LHCN-M2 (cell line): ENCODE measurements at places on chromosomes 12 and 14.
A peak's percentile ranks its signal among the peaks of the same experiment; 100 is the strongest.

DNA sequence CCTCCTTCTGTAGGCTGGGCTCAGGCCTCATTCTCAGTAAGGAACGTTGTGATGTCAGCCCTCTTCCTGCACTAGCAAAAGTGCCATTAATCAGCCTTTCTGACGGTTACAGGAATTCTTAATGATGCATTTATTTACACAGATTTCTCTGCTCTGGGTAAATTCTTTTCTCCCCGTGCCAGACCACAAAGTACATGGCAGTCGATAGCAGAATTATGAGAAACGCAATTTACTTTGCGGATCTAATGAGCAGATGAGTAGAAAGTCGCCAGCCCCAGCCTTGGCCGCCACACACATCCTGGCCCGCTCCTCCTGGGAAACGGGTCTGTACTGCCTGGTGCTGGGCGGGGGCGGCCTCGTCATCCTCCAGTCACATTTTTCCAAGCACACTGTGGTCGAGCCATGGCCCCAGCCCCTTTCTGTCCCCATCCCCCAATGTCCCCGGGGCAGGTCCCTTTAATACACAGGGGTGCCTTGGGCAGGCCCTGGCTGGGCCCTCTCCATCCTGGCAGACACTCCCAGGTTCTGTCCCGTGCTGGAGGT, 25.9 kb downstream of the NOC4L start:
- no peak for DNase-seq

DNA sequence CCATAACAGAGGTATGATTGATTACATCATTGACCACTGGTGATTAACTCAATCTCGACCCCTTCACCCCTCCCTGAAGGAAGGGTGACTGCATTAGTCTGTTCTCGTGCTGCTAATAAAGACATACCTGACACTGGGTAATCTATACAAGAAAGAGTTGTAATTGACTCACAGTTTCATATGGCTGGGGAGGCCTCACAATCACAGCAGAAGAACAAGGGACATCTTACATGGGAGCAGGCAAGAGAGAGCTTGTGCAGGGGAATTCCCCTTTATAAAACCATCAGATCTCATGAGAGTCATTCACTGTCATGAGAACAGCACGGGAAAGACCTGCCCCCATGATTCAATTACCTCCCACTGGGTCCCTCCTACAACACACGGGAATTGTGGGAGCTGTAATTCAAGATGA, 55.9 kb upstream of the TMCC3 start:
- no peak for DNase-seq

GRCh38 chr14:61280526-61281185, 482 bp downstream of the TMEM30B start:
- peak; percentile 29 for DNase-seq

DNA sequence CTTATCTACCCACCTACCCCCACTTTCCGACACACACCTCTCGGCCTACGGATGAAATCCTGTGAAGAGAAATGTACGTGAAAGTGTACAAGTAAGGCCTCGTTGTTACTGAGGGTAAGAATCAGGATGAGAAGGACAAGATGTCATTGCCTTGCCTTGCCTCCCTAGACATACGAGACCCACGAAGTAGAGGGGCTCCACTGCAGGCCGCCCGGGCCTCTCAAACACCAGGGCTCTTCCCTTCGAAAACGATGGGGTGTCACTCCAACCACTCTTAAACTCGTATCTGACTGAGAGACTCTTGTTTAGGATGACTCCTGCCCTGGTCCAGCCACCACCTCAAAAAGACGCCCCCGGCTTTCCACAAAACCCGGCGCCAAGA, 498 bp downstream of the RACGAP1 start:
- no peak for DNase-seq

DNA sequence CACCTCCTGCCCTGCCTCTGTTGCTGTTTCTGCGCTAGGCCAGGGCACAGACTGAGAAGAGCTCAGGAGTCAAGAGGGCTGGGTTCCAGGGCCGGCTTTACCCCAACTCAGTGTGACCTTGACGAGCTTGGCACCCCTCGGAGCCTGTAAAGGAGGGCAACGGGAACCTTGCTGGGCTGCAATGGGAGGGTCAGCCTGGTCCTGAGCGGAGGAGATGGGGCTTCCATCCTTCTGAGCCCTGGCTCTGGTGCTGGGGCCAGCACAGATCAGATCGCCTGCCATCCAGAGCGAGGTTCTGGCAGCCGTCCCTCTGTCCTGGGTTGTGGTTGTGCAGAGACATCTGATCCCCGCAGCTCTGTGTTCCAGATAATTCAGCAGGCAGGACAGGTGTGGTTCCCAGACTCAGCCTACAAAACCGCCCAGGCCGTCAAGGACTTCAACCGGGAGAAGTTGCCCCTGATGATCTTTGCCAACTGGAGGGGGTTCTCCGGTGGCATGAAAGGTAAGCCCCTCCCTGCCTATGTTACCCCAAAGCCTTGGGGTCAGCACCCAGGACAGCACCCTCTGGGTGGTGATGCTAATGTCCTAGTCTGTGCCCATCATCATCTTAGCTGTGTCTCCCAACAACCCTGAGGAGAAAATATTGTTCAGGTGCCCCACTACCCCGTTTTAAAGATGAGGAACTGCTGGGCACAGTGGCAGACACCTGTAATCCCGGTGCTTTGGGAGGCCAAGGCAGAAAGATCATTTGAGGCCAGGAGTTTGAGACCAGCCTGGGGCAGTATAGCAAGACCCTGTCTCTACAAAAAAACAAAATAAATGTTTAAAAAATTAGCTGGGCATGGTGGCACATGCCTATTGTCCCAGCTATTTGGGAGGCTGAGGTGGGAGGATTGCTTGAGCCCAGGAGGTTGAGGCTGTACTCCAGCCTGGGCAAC, 50.2 kb downstream of the FOXN4 start:
- no peak for DNase-seq

GRCh38 chr12:50051101-50051806, 6.1 kb upstream of the ASIC1 start:
- DNase-seq: no peak

GRCh38 chr14:47276931-47277330, 398.5 kb downstream of the MDGA2 start:
- no peak for DNase-seq

DNA sequence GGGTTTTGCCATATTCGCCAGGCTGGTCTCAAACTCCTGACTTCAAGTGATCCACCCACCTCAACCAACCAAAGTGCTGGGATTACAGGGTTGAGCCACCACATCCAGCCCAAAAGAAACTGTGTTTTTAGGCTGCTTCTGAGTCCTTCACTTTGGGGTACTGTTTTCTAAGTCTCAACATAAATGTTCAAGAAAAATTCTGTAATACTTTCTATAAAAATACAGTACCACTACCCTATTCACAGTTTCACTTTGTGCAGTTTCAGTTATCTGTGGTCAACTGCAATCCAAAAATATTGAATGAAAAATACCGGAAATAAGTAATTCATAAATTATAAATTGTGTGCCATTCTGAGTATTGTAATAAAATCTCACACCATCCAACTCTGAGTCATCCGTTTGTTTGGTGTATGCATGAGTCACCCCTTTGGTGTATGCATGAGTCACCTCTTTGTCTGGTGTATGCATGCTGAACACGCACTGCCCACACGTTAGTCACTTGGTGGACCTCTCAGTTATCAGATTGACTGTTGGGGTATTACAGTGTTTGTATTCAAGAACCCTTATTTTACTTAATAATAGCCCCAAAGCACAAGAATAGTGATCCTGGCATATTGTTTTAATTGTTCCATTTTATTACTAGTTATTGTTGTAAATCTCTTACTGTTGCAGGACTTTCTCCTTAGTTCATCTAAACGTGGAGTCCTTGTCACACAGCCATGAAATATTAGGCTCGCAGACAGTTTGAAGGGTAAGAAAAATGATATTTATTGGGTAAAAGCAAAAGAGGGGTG, 190.2 kb downstream of the FSCB start:
- peak; percentile 76 for DNase-seq

GRCh38 chr12:1250641-1251040, 259.6 kb downstream of the ERC1 start:
- no peak for DNase-seq

DNA sequence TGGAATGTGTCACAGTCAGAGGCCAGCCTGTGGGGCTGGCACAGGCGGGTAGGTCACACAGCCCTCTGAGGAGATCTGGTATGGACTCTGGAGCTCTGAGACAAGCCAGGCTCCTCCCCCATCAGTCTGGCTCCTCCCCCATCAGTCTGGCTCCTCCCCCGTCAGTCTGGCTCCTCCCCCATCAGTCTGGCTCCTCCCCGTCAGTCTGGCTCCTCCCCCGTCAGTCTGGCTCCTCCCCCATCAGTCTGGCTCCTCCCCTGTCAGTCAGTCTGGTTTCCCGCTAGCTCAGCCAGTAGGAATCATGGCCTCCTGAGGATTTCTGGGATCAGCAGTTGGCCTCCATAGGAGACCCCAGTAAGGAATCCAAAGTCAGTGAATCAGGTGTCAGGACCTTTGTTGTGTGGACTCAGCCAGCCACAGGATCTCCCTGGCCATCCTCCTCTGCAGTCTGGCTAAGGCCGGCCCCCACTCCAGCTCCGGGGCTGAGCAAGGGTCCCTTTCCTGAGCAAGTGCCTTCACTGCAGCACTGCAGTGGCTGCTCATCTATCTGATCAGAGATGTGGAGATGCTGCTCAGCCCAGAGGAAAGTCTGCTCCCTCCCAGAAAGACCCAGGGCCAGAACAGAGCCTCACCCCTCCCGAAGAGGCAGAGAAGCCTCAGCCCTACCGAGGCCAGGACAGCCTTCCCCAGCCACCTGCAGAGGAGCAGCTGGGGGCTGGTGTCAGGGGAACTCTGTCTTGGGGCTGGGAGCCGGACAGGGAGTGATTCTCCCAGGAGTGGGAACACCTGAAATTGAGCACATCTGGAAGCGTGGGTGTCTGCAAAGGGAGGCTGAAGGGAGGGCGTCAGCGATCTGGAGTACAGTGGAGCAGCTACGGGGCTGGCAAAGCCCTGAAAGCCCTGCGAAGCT, 35.7 kb downstream of the IQSEC3 start:
- no peak for DNase-seq

DNA sequence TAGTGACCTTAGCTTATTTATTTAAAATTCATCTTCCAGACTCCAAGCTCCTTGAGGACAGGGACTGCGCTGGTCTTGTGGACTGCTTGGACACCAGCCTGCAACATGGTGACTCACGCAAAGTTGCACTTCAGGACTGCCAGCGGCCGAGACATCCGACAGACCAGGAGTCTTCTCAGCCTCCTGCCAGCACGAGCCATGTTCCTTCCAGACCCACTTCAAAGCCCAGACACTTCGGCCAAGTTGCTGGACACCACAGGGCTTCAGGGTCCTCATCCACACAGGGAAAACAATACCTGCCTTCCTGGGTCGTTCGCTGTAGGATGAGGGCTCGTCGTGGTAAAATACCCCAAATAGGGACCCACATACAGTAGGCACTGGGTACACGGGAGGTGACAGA, 88.7 kb downstream of the BCL11B start:
- DNase-seq: no peak

DNA sequence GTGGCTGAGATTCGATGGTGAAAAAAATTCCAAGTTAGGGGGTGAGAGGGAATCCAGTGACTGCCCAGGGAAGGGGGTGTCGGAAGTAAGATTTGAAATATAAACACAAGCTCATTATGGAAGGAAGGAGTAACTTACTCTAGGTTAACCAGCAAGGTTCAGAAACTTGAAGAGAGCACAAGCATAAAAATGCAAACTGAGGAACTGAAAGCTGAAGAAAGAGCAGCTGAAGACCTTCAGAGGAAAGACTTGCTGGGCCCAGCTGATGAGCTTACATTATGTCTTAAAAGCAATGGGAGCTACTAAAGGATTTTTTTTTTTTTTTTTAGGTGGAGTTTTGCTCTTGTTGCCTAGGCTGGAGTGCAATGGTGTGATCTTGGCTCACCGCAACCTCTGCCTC, 189.7 kb upstream of the GRIN2B start:
- no peak for DNase-seq

DNA sequence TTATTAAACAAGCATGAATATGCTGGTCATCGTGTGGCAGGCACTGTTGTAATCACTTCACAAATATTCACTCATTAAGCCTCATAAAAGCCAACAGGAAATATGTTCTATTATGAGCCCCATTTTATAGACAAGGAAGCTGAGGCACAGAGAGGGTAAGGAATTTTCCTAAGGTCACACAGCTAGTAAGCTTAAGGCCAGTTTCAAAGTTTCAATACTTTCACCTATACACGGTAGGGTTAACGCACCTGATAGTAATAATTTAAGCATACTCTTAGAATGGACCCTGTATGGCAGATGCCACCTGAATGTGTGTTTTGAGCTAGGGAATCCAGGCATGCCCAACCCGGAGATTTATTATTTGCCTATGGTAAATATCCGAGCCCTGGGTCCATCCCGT, 39.8 kb downstream of the EGLN3 start:
- DNase-seq: no peak

- no peak for DNase-seq
Measured at GRCh38 chr12:20822925-20823324, 12.4 kb downstream of the SLCO1B3 start.

- no peak for DNase-seq
Measured at GRCh38 chr12:43054085-43054484, 464.5 kb upstream of the PRICKLE1 start.

- DNase-seq: peak; percentile 25
Measured at GRCh38 chr12:124191024-124191359, 103.9 kb upstream of the RFLNA start.

GRCh38 chr12:118103601-118104382, at the start of gene VSIG10:
Gene VSIG10 (minus strand): TSS chr12:118104011. CDS start chr12:118103671, 340 bp downstream.
- DNase-seq: peak; percentile 56

DNA sequence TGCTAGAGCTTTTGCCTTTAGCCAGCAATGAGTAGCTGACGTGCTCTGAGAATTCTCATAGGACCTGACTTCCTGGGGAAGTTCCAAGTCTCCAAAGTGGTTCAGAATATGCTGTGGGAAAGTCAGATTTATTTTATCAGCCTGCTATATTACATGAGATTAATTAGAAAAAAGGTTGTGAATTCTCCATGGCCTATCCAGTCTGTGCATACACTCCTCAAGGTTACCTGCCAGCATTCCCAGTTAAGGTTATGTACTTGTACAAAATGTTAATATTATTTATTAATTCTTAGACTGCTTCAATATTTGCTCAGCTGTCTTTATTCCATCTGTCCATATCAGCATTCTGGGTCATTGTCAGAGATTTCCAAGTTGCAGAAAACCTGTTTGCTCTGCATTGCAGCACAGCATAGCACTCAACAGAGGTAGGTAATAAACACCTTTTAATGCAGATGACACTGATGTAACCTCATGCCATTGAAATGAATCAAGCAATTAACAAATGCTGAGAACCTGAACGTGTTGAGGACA, 2.7 kb upstream of the SEL1L start:
- no peak for DNase-seq

GRCh38 chr12:18250313-18250916, 10.9 kb upstream of the PIK3C2G start:
- DNase-seq: peak; percentile 60

DNA sequence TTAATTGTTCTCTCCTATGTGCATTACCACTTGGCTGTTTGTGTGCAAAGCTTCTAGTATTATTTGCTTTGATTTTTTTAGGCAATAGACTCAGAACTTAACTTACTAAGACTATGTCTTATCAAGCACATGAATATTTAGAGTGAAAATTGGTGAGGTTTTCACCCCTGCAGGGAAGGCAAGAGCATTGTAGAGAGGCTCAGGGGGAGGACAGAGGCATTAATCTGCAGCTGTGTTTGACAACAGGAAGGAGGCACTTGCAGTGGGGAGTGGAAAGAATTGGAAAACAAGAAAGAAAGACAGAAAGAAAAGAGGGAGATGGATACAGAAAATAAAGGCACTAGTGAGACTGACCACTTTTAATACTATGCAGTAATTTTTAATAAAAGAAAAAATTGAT, 431.6 kb downstream of the PDZRN4 start:
- no peak for DNase-seq

GRCh38 chr12:3803865-3804472, 51.1 kb upstream of the CRACR2A start:
- DNase-seq: peak; percentile 61

- peak; percentile 26 for DNase-seq
Measured at GRCh38 chr14:90576581-90576980, 179.8 kb downstream of the CALM1 start.

- DNase-seq: no peak
Measured at GRCh38 chr14:36241183-36241582, 64.7 kb upstream of the PTCSC3 start.
